Retina (tissue), 1 donor: ENCODE measurements at places on chromosomes 12 and 14.

GRCh38 chr12:29612912-29613311 is 115.4 kb upstream of the OVCH1 start:
- no peak for DNase-seq

DNA sequence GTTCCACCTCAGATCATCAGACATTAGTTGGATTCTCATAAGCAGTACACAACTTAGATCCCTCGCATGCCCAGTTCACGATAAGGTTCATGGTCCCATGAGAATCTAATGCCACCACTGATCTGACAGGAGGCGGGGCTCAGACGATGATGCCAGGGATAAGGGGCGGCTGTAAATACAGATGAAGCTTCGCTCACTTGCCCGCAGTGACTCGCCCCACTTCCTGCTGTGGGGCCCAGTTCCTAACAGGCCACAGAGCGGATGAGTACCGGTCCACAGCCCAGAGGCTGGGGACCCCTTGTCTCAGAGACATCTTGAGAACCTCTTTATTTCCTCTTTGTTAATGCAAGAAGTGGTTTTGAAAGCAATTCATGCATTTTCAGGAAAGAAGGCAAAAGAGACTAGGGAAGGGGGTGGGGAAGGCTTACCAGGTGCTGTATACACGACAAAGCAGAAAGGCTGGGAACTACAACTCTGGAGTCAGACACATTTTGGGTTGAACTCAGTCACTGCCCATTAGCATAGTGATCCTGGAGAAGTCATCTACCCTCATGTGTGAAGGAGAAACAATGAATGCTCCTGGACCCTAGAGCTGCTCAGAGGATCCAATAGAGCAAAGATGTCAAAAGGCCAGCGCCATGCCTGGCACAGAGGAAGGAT is 68.7 kb downstream of the EID3 start:
- no peak for DNase-seq

DNA sequence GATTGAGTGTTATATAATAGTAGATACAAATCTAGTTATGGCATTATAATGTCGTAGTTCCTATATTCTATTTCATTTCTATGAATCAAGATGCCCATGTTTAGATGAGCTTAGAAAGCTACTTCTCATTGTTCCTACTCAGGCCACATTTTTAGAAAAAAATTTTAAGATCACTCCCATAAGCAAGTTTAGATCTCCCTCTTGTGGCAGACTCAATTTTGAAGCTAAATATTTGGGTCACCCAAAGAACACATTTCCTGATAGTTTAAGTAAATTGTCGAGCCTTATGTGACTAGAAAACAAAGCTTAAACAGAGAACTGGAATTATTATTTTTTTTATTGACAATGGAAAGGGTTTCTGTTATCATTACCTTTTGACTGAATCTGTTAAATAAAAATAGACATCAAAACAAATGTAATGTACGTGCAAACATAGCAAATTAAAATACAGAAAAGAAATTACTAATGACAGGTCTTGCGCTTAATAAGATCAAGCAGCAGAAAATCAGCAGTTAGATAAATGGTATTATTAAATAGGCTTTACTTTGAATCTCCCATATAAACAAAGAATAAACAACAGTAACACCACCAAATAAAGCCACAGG is 180.2 kb downstream of the ACSS3 start:
- DNase-seq, result peak; percentile 47

DNA sequence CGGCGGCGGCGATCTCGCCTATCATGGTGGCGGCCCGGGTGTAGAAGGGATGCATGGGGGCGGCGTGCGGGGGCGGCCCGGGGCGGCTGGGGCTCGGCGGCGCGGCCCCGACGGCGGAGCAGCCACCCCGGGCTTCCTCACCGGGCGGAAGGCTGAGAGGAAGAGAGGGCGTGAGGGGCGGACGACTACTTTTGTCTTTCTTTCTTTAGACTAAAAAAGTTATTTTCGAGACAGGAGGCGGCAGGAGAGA is 240 bp downstream of the BTG1 start:
- DNase-seq, result no peak

DNA sequence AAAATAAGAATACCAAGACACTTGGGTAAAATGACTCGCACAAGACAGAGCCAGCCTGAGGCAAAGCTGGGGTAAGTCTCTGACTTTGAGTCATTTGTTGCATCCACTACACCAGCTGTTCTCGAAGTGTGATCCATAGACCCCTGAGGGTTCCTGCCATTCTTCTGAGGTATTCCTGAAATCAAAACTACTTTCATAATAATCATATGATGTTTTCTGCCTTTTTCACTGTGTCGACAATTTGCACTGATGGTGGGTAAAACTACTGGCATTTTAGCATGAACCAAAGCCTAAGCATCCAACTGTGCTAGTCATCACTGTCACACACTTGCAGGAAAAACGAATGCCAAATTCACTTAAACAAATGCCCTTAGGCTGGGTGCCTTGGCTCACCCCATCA is 135.5 kb upstream of the FUT8 start:
- DNase-seq, result no peak

- no peak for DNase-seq
These were observed 263.5 kb downstream of the DPF3 start for GRCh38 chr14:72630374-72630773.

DNA sequence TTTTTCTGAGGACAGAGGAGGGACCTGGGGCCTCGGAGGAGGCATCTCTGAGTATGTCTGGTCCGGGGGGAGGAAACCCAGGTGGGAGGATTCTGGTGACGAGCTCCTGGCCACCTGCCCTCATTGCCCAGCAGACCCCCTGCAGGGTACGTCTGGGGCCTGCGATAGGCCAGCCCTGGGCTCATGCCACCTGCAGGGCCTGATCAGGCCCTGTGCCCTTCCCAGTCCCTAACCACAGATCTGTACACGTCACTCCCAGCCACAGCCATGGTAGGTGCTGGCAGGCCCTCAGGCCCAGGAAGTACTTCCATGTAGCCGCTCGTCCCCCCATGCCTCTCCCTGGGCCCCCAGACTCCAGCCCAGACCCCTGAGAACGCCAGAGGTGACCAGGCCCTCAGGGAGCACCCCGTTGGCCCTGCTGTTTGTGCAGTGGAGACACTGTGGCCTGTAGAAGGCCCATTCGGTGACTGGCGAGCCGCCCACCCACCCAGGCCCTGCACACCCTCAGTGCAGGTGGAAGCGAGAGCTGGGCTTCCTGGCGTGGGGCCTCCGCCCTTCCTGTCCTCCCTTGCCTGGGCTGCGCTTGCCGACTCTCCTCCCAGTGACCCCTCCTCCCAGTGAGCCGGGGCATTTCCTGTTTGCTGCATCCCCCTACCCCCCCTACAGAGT is 5.7 kb downstream of the INF2 start:
- DNase-seq, result no peak
